ENCODE measurements at places on chromosomes 2 and 18.
A peak's percentile ranks its signal among the peaks of the same experiment; 100 is the strongest.

DNA sequence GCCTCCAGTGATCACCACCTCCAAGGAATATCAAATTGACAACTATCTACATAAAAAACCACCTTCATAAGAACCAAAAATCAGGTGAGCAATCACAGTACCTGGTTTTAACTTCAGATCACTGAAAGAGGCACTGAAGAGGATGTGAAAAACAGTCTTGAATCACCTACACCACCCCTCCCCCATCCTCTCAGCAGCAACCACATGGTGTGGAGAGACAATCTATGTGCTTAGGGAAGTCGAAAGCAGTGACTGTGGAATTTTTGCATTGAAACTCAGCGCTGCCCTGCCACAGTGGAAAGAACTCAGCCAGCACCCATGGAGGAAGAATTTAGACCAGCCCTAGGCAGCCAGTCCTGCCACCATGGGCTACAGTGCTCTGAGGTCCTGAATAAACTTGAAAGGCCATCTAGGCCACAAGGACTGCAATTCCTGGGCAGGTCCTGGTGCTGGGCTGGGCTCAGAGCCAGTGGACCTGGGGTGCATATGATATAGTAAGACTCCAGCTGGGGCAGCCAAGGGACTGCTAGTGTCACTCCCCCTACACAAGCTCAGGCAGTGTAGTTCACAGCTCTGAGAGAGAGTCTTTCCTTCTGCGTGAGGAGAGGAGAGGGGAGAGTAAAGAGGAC, 75.6 kb downstream of the ATL2 start:
- DNase-seq: peak; percentile 48

DNA sequence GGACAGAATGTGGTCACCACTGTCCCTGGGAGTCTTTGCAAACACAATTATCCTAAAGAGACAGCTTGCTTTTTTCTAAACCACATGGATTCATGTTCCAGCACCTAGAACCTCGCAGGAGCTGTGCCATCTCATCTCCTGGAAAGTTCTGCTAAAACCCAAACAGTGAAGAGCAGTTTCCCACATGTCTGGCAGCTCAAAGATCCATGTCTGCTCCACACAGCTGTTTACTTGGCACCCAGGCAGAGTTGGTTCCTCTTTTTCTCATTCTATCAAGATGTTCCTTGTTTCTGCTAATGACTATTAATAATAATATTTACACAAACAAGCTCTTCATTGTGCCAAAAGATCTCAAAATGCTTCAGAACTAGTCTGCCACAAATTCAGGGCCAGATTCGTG, 30.1 kb upstream of the PID1 start:
- no peak for DNase-seq

DNA sequence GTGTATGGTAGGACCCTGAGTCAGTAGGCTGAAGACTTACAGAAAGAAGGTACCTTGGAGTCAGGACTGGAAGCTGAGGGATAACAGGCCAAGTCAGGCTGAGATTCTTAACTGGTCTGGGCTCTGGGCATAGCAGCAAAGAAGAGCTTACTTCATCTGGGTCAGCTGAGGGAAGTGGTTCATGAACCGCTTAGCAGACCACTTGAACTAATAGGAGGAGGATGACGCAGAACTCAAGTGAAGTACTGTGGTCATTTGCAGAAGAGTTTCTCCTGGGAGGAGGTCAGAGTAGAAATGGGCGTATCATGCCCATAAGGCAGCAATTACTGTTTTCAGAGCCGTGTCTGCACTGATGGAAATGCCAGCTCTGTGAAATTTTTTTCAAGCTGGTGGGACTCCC, 164.5 kb downstream of the LCLAT1 start:
- no peak for DNase-seq

- peak; percentile 85 for DNase-seq
Observed at GRCh38 chr2:45567974-45568789, 42.9 kb downstream of the SRBD1 start.

DNA sequence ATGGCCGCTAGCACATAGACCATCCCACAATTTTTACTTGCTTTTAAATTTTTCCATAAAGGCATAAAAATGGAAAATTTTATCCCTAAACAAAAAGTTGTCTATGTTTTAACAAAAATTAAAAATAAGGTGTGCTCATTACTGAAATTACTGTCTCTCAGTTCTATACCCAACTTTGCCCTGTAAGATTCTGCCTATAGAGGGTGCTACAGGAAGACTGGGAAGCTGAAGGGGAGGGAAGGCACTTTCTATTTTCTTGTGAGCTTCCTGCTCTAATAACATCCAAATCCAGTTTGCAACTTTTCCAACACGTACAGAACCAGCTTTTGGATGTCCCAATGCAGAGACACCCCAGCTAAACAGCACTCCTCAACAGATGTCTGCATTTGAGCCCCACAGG, 666.9 kb downstream of the PLCL1 start:
- DNase-seq: no peak

- no peak for DNase-seq
Observed at GRCh38 chr2:241937297-241937696, 67.8 kb downstream of the RTP5 start.

- no peak for DNase-seq
Observed at GRCh38 chr2:229270551-229271410, at the start of gene PID1. PID1 (minus strand) TSS chr2:229271287; CDS start chr2:229271043, 244 bp downstream.

DNA sequence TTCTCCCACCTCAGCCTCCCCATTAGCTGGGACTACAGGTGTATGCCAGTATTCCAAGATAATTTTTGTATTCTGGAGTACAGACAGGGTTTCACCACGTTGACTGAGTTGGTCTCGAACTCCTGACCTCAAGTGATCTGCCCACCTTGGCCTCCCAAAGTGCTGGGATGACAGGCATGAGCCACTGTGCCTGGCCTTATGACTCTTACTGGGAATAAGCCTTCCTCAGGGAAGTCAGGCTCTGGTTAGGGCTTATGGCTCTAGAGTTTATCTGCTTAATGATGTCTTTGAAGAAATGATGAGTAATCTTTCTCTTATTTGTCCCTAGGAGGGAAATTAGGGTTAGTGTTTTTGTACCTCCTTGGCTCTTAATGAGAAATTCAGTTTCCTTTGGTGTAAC, 187.7 kb downstream of the FAM210A start:
- no peak for DNase-seq

GRCh38 chr2:134348760-134349159, 94.9 kb downstream of the MGAT5 start:
- no peak for DNase-seq

DNA sequence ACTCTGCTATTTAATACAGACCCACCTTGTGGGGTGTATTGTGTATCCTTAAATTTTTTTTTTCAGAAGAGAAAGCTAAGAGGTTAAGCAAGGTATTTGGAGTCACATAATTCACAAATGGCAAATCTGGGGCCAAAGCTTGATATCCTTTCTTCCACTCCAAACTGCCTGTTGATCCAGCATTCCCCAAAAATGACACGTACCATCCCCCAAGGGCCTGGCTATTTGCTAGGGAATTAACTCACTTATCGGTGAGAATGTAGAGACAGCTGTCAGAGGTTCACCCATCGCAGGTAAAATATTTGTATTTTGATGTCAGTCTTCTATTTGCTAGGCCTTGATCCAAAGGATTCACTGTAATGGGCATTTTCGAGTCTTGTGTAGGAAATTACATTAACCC, 103.6 kb upstream of the FZD7 start:
- no peak for DNase-seq

DNA sequence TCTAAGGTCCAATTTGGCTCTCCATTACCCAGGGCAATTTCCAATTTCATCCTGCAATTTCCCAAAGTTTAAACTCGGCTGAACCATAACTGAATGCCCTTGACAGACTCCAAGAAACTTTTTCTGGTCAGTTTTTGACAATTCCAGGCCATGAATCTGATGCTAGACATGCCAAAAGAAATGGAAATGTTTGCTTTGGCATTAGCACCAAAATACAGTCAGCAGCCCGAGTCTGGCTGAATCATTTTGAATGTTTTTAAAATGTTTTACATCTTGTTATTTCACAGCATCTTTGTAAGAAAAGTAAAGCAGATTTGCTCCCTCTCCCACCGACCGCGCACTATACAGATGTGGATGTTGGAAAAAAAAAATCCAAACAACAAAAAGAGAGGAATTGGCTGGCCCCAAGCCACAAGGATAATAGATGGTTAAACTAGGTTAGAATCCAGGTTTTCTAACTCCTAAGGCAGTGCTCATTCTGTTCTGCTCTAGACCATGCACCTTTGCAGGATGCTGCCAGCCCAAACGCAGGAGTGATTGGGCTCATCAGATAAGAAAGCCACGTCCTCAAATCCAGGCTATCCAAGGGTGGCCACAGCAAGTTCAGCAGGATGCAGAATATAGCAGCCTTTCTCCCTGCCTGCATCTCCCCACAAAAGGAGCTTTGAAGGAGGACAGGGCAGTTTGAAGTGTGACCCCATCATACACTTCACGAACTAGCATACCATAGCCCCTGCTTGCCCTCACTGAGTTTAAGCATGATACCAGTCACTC, 167.5 kb downstream of the ALK start:
- DNase-seq: no peak

- no peak for DNase-seq
Observed at GRCh38 chr2:76940559-76940958, 581.6 kb downstream of the LRRTM4 start.

DNA sequence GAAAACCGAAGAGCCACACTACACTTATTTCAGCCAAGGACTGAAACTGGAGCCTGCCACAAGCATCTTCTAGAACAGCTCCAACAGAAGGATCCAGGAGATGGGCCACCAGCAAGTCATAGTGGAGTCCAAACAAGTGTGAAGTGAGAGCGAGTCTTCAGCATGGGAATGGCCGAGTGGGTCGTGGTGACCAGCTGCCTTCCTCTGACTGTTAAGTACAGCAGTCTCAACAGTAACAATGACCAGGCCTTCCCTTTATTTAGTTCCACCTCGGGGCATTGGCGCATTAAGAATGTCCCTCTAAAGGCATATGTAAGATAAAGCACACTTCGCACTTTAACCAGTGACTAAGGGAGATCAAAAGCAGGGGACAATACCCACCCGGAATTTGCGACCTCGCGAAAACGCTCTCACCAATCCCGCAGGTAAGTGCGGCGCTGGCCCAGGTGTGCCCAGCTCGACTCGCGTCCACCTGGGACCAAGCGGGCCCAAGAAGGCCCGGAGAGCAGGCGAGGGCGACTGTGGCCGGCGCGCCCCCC, 1.1 kb downstream of the L3MBTL4 start:
- no peak for DNase-seq

- DNase-seq: no peak
Observed at GRCh38 chr2:241213041-241213440, 24.6 kb downstream of the ANO7 start.

DNA sequence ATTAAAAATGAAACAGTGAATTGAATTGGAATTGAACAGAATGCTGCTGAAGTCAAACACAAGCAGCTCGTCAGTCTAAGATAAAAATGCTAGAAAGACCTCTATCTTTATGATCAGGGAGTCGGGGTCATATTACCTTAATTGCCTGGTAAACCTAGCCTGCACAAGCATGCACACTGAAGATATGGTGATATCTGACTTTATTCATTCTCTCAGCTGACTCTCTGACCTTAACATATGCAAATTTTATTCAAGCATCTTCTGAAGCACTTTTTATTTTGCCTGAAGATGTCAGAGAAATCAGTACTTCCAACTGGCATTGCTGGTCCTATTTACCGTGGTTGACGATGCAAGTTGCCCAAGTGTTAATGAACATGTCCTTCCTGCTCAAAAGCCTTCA, 56.4 kb downstream of the DNER start:
- DNase-seq: no peak

DNA sequence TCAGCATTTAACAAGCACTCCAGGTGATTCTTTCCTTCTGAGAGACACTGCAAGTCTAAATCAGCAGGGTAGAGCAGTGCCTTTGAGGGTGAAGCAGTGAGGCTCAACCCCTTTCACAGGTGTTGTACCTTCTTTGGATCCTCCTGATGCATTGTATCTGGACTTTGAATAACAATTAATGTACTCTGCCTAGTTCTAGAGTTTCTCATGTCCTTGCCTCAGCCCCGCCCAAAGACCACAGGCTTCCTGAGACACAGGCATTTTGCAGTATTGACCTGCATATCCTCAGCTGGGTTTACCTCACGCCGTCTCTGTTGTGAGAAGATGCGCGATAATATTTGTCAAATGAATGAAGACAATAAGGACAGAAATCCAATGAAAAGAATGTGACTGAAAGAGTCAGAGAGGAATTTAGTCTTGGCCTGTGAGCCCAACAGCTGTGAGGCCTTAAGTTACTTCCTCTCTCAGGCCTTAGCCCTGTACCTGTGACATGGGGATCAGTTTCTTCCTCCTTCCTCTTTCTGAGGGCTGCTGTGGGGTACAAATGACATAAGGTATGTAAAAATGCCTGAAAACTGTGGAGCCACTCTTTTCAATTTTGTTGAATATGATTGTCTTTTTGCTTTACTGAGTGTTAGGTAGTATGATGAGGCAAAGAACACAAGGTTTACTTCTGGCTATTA, 43.7 kb downstream of the WIPF1 start:
- no peak for DNase-seq

DNA sequence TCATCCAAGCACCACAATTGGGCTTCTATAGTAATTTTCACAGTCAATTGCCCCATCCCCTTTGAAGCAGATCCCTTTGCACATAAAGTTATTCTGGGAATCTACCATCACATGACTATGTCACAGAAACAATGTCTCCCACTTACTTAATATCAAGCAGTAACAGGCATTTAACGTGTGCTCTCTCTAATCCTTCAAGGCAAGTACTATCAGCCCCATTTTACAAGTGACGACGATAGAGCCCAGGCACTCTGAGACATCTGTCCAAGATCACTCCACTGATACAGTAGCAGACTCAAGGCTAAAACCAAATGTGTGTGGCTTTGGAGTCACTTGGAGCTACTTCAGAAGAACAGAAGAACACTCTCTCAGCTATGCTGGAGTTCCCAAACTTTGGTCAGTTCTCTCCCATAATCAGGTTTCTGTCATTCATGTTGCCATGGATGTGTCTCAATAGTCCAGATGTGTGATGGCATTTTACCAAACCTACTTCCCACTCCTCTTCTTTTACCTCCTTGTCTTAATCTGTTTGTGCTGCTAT, 39.7 kb downstream of the PID1 start:
- no peak for DNase-seq

- no peak for DNase-seq
Observed at GRCh38 chr2:159600752-159601151, 15.6 kb downstream of the BAZ2B start.

DNA sequence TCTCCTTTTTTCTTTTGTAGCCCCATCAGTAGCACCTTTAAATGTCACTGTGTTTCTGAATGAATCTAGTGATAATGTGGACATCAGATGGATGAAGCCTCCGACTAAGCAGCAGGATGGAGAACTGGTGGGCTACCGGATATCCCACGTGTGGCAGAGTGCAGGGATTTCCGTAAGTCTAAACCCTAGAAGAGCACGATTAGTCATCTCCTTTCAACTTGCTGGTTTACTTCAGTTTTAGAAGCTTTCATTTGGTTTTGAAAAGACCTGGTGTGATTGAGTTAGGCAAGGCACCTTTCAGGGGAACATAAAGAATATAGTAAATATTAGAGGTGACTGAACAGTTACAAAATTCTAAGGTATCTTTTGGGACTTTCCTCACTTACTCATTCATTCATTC, 72.2 kb upstream of the TMEM87B start:
- no peak for DNase-seq

Measured in GM12878 (cell line).